Neural cell (in vitro differentiated cells): ENCODE measurements at places on chromosomes 7 and 10. TPM values are rescaled to one million over a fixed set of nuclear protein-coding genes. Genes with fewer than 3 reads are reported as not detected.

Gene IQUB
- 0.41 and 0.58 TPM in 2 replicates for polyA plus RNA-seq

Gene BLNK
- not detected in 2 replicates for polyA plus RNA-seq

Gene ZMIZ2
- polyA plus RNA-seq = 18.3 and 19.8 TPM in 2 replicates

Gene NAT16
- 4.0 and 4.5 TPM in 2 replicates for polyA plus RNA-seq

Gene FOXP2
- 37.9 and 51.3 TPM in 2 replicates for polyA plus RNA-seq
